ENCODE measurements at places on chromosomes 13 and 19.

GRCh38 chr13:109910194-109910593, 123.8 kb upstream of the IRS2 start:
- DNase-seq, result no peak

GRCh38 chr13:40974460-40975407, 44.4 kb downstream of the ELF1 start:
- peak; percentile 20 for DNase-seq

- DNase-seq, result no peak
These were observed 2.3 kb downstream of the TFDP1 start for GRCh38 chr13:113586661-113587479.

DNA sequence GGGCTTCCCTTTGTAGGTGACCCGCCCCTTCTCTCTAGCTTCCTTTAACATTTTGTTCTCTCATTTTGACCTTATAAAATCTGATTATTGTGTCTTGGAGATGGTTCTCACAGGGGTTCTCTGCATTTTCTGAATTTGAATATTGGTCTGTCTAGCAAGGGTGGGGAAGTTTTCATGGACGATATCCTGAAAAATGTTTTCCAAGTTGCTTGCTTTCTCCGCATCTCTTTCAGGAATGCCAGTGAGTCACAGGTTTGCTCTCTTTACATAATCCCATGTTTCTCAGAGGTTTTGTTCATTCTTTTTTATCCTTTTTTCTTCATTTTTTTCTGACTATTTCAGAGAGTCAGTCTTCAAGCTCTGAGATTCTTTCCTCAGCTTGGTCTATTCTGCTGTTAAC, 53.6 kb downstream of the POSTN start:
- no peak for DNase-seq

GRCh38 chr19:3665681-3666544, 34.4 kb downstream of the PIP5K1C start:
- peak; percentile 75 for DNase-seq

- DNase-seq, result no peak
These were observed 13.3 kb downstream of the CD70 start for GRCh38 chr19:6577476-6578125.

GRCh38 chr13:50449465-50449864, 394.0 kb downstream of the DLEU7 start:
- DNase-seq, result no peak

DNA sequence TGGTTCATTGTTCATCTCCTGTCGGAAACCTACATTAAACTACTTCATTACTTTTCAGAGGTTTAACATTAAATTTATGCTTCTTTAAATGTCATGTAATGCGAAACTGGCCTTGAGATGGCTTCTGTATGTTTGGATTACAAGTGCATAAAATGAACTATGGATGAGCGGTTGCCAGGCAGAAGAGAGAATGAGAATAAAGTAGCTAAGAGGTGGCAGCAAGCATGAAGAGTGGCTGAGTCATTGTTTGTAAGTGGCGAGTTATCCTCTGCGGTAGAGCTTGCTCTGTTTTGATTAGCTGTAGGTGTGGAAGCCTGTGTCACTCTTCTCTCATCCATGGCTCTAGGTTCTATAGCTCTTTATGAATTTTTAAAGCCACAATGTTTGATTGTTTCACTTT, 1139.6 kb upstream of the PCDH9 start:
- DNase-seq, result no peak

- DNase-seq, result no peak
These were observed 115.3 kb downstream of the NALCN start for GRCh38 chr13:101301053-101301452.

DNA sequence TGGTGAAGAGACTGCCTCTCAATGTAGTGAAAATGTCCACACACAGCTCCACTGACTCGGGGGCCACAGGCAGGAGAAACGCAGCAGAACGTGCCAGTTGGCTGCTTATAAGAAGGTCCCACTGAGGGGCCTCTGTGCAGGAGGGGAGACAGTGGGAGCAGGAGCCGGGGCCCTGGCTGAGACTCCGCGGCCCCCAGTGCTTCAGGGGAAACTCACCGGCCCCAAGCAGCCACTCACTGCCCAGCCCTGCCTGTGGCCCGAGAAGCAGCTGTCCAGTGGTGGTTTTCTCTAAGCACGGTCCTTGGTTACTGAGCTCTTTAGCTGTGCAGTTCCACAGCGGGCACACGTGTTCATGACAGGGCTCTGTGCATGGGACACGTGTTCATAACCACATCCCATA, 91.9 kb upstream of the MCF2L start:
- no peak for DNase-seq

DNA sequence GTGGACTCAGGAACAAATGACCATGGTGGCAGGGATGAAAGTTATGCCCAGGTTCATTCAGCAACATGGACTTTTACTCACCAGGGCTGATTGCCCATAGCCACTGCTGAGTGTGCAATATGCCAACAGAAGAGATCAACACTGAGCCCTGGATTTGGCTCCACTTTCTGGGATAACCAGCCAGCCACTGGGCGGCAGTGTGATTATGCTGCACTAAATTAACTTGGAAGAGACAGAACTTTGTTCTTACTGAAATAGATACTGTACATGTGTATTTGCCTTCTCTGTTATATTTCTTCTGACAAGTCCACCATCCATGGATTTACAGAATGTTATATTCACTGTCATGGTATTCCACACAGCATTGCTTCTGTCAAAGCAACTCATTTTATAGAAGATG, 257.4 kb downstream of the TDRD3 start:
- peak; percentile 13 for DNase-seq

GRCh38 chr13:98214008-98214643, 37.1 kb upstream of the RNF113B start:
- peak; percentile 31 for DNase-seq

DNA sequence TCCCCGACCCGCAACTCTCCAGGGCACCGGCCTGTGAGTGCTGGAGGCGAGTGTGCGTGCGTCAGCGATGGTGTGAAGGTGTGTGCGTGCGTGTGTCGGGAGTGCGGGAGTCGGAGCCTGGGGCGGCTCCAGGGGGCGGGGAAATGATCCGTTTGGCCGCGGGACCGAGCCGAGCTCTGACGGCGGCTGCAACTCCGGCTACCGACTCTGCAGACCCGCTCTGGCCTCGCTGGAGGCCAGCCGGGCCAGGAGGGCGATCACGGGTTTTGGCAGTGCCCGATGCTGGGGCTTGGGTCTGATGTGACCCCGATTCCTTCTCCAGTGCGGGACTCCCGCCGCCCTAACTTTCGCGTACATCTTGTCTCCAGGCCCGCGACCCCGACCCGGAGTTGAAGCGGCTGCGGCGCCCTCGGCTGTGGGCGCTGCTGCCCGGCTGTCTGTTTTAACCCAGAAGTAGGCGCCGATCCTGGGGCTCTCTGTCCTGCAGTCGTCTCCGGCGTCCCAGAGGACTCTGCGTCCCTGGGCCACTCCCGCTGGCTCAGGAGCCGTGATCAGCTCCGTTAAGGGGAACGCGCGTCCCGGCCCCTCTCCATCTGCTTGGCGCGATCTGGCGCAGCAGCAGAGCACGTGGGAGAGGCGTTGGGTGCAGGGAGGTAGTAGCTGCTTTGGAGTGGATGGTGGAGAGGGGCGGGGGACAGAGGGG, 1.2 kb downstream of the CHST8 start:
- no peak for DNase-seq

DNA sequence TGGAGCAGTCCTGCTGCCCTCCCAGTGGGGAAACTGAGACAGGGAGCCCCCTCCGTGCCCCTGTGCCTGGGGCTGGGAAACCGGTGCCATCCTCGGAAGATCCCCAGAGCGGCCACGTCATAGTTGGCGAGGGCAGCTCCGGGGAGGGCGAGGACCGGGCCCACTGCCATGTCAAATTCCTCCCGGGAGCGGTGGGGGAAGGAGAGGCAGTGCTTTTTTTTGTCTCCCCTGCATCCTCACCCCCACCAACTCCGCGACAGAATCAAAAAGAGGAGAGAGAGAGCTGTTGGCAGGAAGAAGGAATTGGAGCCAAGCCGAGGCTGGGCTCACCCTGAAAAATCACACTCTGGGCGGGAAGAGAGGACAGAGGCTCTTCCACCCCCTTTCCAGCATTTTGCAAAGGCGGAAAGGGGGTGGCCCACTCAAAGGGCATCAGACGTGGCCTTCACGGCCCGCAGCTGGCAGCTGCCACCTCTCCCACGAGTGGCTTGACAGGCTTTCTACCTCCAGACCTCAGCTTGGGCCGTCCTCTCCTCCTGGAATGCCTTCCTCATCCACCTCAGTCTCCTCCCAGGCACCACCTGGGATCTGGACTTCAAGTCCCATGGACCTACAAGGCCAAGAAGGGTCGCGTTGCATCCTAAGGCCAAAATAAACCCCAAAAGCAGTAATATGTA, 19.6 kb upstream of the NFIC start:
- DNase-seq, result peak; percentile 84

GRCh38 chr19:43625918-43626579, 6.6 kb upstream of the ZNF428 start:
- DNase-seq, result no peak

DNA sequence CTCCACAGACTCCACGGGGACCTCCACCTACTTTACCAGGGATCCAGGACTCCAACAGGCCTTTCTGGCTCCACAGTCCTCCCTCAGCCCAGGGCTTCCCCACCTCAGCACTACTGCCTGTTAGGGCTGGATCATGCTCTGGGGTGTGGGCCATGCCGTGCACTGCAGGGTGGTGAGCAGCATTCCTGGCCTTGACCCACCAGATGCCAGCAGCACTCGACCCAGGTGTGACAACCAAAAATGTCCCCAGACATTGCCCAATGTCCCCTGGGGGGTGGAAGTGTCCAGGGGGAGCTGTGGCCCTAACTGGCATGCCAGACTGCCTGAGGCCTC, 42.0 kb downstream of the EPS15L1 start:
- no peak for DNase-seq

- DNase-seq, result no peak
These were observed 1401.9 kb downstream of the SLITRK1 start for GRCh38 chr13:82480415-82480814.

DNA sequence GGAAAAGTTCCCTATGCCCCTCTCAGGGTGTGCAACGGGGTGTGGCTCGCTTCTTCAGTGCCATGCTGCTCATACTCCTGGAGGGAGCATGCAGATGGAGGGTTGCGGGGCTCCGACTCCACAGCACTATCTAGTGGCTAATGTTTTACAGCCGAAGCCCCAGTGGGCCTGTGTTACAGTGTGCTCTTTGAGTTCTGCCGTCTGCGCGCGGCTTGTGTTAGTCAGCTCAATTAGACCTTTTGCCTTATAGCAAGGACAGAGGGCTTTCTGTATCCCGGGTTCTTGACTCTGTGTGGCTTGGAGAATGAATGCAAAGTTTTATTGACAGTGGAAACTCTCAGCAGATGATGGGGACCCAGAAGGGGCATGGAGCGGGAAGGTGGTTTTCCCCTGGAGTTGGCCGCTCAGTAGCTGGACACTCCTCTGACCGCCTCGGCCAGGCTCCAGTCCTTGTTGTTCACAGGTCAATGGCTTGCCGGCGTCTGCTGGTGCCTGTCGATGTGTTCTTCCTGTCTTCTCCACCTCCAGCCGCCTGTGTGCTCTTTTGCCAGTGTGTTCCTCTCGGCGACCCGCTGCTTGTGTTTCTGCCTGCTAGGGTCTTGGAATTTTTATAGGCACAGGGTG, 383.4 kb downstream of the LMO7 start:
- DNase-seq, result no peak

DNA sequence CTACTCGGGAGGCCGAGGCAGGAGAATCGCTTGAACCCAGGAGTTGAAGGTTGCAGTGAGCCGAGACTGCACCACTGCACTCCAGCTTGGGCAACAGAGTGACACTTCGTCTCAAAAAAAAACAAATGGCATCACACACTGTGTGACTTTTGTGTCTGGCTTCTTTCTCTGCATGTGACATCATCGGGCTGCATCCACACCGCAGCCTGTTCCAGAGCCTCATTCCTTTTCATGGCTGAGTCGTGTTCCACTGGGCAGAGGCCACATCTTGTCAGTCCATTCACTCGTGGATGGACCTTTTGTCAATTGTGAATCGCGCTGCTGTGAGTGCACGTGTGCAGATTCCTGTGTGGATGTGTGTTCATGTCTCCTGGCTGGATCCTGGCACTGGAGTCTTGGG, 8.3 kb downstream of the THOP1 start:
- DNase-seq, result no peak

GRCh38 chr13:97122381-97122996, 99.6 kb upstream of the MBNL2 start:
- peak; percentile 53 for DNase-seq

- no peak for DNase-seq
These were observed 8.9 kb upstream of the CRTC1 start for GRCh38 chr19:18674616-18675015.

DNA sequence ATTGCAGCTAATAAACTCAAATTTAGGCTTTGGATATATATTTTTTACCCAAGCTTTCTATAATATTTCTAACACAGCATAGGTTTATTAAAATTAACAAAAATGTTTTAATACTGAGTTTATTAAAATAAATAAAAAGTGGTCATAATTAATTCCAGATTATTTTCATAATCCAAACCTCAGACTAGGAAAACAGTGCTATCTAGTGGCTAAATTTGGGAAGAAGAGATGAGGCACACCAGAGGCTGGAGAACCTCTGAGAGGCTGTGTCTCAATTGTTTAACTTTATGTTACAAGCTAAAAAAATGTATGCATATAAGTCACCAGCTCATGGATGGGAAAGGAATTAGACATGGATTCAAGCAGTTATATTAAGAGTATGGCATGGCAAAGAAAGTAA, 392.5 kb downstream of the DIAPH3 start:
- DNase-seq, result peak; percentile 48

- DNase-seq, result no peak
These were observed 53.6 kb downstream of the ZNF100 start for GRCh38 chr19:21713761-21714160.

- DNase-seq, result peak; percentile 48
These were observed 162.4 kb downstream of the FOXO1 start for GRCh38 chr13:40503966-40504591.

DNA sequence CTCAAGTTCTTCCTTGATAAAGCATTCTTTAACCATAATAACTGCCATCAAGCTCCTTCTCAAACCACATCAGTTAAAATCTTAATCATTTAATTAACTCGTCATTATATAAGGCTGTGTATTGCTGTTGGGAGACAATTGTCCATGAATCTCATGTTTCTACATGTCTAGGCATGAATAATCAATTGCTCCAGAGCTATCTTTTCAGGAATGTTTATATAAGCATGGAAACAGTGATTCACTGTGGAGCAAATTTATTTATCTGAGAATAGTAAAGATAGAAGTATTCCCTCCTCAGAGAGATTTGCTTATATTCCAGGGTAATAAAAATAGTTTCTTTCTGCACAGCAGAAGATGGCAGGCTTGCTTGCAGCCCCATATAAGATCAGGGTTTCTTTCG, 71.1 kb downstream of the CBY2 start:
- DNase-seq, result no peak
